Effector CD4-positive, alpha-beta T cell (primary cell): ENCODE measurements at places on chromosomes 11 and 22.

DNA sequence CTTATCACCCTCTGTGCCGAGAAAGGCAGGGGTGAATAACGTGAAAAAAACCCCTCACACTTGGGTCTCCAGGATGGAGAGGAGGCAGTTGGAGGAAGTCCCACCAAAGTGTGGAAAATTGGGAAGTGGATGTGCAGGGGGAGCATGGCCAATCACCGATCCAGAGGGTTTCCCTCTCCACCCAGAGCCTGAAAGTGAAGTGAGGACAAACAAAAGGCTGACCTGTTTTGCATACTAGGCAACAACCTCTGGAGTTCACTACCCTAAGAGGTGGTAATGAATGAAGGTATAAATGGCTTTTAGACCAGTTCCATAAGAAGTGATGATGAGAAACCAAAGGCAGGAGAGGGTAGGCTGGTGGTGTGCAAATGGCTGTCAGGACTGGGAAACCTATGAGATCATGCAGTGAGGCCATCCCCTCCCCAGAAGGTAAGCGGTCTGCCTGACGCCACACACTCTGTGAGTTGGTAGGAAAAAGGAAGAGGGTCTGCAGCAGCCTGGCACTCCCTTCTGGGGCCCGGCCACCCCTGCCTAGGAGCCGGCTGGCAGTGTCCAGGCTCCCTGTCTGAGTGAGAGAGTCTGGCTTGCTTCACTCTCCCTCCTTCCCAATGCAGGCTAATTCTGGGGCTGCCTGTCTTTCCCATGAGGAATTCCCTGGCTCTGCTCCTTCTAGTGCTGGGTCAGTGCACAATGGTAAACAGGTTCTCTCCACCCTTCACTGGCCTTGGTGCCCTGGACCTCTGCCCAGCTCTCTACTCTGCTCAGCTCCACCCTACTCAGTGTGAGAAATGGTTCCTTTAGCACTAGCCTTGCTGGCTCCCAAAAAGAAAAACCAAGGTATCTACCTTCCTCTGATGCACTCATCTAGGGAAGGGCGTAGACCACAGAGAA, 15.6 kb downstream of the TBC1D10A start:
- no peak for DNase-seq

- no peak for DNase-seq
Measured at GRCh38 chr11:18394928-18395734, 768 bp downstream of the LDHA start.

DNA sequence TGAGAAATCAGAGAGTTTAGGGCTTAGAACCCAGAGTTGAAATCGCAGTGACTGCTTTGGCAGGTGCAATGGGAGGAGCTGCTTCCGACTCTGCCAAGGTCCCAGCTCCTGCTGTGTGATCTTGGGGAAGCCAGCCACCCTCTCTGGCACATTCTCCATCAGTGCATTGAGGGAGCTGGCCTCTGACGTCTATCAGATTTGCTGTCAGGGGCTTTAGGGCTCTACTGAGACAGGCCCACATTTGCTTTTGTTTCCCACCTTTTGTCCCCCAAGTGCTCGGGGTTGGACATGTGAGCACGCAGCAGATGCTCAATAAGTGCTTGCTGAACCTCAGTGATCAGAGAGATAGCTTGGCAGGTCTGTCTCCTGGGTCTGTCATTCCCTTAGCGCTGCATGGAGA, 10.6 kb upstream of the SOX10 start:
- no peak for DNase-seq

DNA sequence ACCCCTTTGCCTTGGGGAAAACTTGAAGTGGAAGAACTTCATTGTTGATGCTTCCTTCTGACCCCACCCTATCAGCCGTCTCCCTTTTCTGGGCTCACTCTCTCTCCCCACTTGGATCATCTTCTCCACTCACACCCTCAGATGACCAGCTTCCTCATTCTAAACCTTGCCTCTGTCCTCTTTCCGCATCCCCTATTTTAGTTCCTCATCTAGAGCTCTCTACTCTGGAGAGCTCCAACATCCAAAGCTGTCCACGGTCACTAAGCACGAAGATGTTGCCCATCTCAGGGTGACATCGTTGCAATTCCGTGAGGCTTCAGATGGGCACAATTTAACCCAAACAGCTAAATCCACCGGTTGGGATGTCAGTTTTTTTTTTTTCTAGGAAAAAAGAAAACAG, 31.6 kb upstream of the ME3 start:
- DNase-seq: no peak

GRCh38 chr11:16016468-16016829, 339.9 kb downstream of the SOX6 start:
- DNase-seq: no peak
